Colonic mucosa (tissue), 4 donors: ENCODE measurements at places on chromosomes 1 and 21. TPM values are rescaled to one million over a fixed set of nuclear protein-coding genes. Genes with fewer than 3 reads are reported as not detected.

KRTAP11-1 gene
- not detected for total RNA-seq

FAM177B gene
- 19.5 TPM for total RNA-seq

OXCT2 gene
- total RNA-seq: 0.77 TPM

GBP2 gene
- 20.1 TPM for total RNA-seq

WNT2B gene
- 5.9 TPM for total RNA-seq

KRTAP21-2 gene
- total RNA-seq: not detected

ICOSLG gene
- 4.9 TPM for total RNA-seq

DNA sequence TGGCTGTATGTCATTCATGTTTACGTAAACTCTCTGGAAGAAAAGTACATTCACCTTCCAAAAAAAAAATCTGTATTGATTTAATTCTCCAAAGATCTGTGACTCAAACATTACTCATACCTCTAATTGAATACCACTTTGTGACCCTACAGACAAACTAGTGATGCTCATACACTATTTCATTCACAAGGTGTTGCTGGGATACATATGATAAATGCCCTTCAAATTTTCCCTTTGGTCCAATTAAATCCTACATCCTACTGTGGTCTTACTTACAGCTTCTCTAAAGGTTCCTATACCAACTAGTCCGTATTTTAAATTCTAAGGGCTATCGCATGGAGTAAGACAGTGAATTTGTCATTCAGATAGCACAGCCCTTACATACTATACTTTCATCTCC, 26.8 kb upstream of the CADM3 start:
- no peak for DNase-seq

- no peak for DNase-seq
Observed at GRCh38 chr21:45334134-45334533, 46.4 kb upstream of the POFUT2 start.

GRCh38 chr1:74317663-74318062, 82.5 kb downstream of the TNNI3K start:
- no peak for DNase-seq

- DNase-seq: no peak
Observed at GRCh38 chr1:36707221-36707620, 224.5 kb upstream of the CSF3R start.

DNA sequence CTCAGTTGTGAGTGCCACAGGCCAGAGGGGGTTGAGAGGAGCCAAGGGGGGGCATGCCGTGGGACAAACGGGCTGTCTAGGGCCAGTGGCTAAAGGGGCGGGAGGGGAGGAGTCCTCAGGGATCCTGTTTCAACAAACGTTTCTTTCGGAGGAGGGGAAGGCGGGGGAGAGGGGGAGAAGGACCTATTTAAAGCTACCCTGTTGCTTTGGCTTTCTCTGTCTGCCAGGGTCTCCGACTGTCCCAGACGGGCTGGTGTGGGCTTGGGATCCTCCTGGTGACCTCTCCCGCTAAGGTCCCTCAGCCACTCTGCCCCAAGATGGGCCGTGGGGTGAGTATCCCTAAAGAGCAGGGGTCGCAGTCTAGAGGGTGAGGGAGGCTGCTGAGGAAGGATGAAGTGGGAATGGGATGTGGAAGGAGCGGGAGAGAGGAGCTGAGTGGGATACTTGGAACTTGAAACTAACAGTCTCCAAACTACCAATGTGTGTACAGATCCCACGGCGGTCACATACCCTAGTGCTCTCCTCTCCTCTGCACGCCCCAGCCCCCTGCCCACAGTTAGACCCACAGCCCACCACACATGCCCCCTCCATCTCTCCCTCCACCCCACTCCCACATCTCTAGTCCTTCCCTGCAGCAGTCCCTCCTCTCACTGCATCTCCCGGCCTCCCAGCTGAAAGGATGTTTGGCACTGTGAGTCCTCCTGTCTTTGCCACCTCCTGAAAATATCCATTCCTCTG, at the start of gene ATP1A2:
TSS of gene ATP1A2 (plus strand) at position 215 of the 738 bp plus-strand sequence. CDS start at position 318, 103 bp downstream.
- DNase-seq: no peak

DNA sequence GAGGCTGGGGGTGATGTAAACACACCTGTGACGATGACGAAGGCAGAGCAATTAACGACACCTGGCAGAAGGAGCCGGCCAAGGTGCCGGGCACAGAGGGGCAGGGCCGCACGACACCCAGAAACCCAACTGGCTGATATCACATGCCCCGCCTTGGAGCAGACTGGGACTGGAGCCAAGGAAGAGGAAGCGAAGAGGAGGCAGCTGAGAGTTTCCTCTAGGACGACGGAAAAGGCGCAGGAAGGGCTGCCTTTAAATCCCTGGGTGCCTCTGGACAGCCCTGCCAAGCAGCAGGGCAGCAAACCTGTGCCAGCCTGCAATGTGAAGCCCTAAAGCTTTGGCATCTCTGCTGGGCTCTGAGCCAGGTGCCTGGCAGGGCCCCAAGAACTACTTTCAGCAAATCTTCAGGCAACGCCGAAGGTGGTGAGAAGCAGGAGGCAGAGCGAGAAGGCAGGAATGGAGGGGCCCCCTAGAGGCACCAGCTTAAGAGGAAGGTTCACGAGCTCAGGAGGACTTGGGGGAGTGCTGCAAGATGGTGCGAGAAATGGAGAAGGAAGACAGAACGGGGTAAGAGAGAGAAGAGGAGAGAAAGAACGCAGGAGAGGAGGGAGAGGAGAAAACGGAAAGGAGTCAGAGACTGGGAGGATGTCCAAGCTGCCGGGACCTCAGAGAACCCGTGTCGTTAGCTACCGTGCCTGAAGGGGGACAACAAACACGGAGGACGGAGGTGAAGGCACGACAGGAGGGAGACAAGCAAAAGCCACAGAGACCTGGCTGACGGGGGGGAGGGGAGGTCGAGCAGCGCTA, 25.3 kb upstream of the PEF1 start:
- peak; percentile 97 for DNase-seq

GRCh38 chr1:204429746-204430145, 18.1 kb upstream of the PPP1R15B start:
- DNase-seq: no peak

GRCh38 chr1:32246888-32247273, at the start of gene FAM167B:
Gene FAM167B, plus strand, starts transcription at chr1:32247222. Its CDS starts 200 bp downstream, at chr1:32247422.
- peak; percentile 61 for DNase-seq

- DNase-seq: no peak
Observed at GRCh38 chr1:61078618-61079295, 3.6 kb upstream of the NFIA start.

DNA sequence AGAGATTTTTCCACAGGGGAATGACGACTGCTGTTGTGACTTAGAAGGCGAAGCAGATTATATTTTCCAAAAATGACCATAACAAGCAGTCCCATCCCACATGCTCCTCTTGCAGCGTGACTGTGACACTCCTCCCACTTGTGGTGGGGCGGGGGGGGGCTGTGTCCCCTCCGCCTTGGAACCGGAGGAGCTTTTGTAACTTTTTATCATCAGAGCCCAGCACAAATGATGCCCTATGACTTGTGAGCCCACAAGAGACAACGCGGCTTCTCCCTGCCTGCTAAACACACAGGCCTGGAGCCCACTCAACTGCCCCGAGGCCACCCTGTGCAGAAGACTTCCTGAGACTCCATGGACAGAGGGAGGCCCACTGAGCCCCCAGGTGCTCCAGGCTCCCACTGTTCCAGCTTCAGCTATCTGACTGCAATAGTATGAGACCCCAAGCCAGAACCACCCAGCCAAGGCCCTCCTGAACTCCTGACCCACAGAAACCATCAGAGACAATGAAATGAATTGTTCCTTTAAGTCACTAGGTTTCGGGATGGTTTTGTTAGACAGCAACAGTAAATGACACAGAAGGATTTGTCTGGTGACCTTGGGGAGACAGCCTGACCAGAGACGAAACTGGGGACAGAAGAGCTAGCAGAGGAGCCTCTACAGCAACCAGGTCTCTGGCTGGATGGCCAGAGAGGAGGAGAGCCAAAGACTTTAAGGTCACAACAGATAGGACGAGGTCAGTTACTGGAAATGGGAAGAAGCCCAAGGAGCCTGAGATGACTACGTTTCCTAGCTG, 58.8 kb downstream of the CAPZB start:
- no peak for DNase-seq

- no peak for DNase-seq
Observed at GRCh38 chr1:76690766-76691165, 176.5 kb upstream of the ST6GALNAC5 start.

DNA sequence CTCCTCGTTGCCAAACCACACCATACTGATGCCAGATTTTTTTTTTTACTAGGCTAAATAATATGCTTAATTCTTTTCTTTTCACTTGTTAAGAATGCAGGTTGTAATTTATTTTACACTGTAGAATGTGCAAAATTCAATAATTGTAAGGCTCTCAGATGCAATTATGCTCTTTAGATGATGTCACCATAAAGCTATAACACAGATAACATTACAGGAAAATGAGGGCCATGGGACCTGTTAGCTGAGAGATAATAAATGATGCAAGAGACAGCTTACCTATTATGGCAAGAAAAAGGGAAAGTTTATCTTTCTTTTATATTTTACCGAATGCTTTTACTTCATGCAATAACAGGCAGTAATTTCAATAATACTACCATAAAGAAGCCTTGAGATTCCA, 35.4 kb downstream of the CHRM3 start:
- DNase-seq: no peak

- no peak for DNase-seq
Observed at GRCh38 chr1:36693161-36693525, 210.4 kb upstream of the CSF3R start.

DNA sequence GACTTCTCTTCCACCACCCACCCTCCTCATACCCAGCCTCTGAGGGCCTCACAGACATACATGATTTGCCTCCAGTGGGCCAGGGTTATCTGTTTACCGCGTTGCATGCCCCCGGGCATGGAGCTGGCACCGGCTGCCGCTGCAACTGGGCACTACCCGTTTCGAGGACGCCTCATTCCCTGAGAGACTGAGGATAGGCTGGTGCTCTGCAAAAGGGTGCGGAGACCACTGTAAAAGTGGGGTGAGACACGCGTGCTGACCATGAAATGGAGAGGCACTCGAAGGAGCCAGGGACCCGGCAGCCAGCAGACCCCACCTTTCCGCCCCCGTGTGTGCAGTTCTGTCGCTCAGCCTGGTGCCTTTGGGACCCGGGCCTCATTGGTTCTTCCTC, 20.6 kb downstream of the TP73 start:
- DNase-seq: no peak

DNA sequence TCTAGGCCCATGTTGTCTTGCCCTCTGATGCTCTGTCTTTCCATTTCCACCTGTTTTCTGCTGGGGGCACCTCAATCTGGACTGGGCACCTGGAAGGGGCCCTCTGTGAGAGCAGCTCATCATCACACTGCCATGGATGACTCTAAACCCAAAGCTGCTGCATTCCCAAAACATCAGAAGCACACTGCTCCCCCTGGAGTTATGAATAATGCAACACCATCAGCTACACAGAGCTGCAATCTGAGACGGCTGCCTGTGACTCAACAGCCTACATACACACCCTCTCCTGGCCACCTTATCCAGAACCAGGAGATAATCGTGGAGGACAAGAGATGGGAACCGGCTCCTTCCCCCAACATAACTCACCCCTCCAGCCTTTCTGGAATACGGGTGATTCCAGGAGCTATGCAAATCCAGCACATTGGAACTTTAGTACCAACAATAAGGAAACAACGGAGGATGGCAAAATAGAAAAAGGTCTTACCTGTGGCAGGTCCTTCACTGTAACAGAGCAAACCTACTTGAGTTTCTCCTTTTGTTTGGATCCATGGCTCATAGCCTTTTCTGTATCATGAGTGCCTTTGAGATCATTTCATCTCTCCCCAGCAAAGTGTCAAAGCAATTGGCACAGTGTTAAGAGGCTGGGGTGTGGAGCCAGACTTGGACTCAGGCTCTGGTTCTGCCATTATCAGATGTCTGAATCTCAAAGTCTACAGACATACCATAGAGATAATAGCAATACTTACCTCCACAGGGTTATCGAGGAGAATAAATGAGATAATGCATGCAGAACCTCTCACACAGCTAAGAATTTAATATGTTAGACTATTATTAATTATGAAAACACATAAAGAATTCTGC, 29.3 kb downstream of the AK2 start:
- no peak for DNase-seq

GRCh38 chr1:207364614-207365013, 43.1 kb downstream of the CD55 start:
- DNase-seq: no peak

GRCh38 chr21:21631961-21632360, 633.8 kb downstream of the NCAM2 start:
- no peak for DNase-seq

DNA sequence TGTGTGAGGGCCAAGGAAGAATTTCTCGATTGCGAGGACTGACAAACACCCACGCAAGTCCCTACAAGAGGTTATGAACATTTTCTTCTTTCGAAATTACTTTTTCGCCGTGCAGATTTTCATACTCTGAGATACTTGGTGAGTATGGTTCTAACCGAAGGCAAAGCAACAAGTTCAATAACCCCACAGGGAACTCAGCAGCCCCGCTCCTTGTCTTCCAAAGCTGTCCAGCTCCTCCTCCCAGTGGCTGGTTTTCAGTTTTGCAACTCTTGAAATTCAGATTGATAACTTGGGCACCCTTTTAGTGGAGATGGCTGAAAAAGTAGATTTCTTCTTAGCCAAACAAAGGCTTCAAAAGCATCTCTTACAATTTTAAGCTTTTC, 154.4 kb downstream of the SETD4 start:
- DNase-seq: no peak

- no peak for DNase-seq
Observed at GRCh38 chr1:2127187-2128145, 67.1 kb downstream of the FAAP20 start.
